ENCODE measurements at places on chromosomes 1 and 21. TPM values are rescaled to one million over a fixed set of nuclear protein-coding genes. Genes with fewer than 3 reads are reported as not detected.

Gene ITLN1
- not detected for total RNA-seq

Gene FCRL6
- total RNA-seq = not detected

Gene ADORA3
- total RNA-seq = not detected

GRCh38 chr1:49854741-49855140 is 169.0 kb downstream of the AGBL4 start:
- H3K27ac ChIP-seq = no peak overlapping the region
- no peak for DNase-seq
- no peak overlapping the region for H3K4me3 ChIP-seq
- H3K36me3 ChIP-seq = no peaks in the 10 kb centered on the region
- H3K27me3 ChIP-seq = no peaks in the 10 kb centered on the region

DNA sequence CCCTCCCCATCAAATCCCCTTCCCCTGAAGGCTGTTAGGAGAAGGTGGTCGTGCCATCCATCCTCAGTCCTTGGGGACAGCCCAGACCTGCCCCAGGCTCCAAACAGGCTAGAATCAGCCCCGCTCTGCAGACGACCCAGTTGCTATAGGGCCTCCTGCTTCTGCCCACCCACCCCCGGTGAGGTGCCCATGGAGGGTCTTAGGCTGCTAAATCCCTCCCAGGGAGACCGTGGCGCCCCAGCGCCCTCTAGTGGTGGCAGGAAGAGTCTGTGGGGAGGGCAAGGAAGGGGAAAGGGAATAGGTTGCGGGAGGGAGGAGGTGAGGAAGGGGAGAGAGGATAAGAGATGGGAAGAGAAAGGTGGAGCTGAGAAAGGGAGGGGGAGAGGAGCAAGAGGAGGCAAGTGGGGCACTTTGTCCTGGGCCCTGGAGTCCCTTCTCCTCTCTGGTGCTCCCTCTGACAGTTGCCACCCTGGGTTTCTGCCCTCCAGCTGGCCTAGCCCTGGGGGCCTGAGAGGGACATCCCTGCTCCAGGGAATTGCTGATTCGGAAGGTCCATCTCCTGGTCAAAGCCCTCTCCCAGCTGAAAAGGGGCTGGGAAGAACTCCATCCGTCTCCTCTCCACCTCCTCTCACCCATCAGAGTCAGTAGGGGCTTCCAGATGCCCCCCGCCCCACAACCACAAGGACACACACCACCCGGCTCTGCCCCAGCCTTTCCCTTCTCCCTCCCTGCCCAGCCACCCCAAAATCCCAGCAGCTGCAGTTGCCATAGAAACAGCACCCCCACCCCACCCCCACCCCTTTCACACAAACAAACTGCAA is 55.4 kb downstream of the CAMK2N1 start:
- H3K4me1 ChIP-seq = 0 out of 2 replicates have a peak, but pooled peaks cover 3% of the 10 kb centered on the region
- no peak overlapping the region for H3K27ac ChIP-seq
- no peaks in the 10 kb centered on the region for H3K36me3 ChIP-seq
- H3K27me3 ChIP-seq = no peaks in the 10 kb centered on the region
- DNase-seq = no peak

GRCh38 chr1:24695202-24695974 is 49.9 kb upstream of the CLIC4 start:
- H3K36me3 ChIP-seq = no peaks in the 10 kb centered on the region
- H3K27ac ChIP-seq = no peak overlapping the region
- no peaks in the 10 kb centered on the region for H3K27me3 ChIP-seq
- H3K4me1 ChIP-seq = no peaks in the 10 kb centered on the region

DNA sequence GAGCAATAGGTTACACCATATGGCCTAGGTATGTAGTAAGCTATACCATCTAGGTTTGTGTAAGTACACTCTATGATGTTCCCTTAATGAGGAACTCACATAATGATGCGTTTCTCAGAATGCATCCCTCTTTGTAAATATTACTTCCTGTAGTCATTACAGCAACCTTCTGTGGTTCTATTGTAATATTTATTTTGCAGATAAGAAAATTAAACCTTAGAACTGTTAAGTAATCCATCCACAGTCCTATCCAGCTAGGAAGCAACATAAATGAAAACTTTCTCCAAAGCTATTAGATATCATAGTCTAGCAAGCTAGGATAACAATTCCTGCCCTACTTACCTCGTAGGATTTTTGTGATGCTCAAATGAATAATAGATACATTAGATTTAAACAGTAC is 88.7 kb downstream of the WLS start:
- no peak overlapping the region for H3K4me3 ChIP-seq
- H3K27me3 ChIP-seq = no peaks in the 10 kb centered on the region
- DNase-seq = no peak
- peaks cover 3% of the 10 kb centered on the region for H3K4me1 ChIP-seq
